Liver (tissue), 10 donors: ENCODE measurements at places on chromosomes 12 and 14.

GRCh38 chr12:99435095-99435791 is 212.3 kb upstream of the GARIN6 start:
- no peak for DNase-seq

- DNase-seq, result no peak
Measured at GRCh38 chr14:79057333-79057732, 887.2 kb downstream of the NRXN3 start.

GRCh38 chr14:98580131-98580678 is 691.8 kb downstream of the BCL11B start:
- no peak for DNase-seq

DNA sequence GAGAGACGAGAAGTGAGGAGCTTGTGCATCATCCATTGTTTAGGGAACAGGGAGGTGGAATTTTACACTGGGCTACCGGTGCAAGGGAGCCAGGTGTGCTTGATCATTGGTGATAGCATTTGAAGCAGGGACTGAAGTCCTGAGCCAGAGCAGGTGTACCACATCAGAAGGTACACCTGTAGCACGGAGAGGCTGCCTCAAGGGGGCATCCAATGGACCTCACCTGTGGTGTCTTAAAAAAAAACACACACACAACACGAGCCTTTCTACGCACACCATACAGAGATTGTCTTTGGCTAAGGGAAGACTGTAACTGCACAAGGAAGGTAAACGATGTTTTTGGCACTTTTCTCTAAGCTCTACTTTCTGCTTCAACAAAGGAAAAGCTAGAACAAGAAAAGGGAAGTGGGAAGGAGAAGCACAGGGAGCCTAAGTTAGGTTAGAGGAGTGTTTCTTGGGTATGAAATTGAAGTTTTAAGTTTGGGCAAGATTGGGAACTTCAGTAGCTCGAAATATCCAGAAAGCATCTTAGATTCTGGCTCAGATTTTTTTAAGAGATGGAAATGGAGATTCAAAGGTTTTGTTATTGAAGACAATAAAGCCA is 334.3 kb upstream of the FBXO33 start:
- DNase-seq, result no peak

- peak; percentile 52 for DNase-seq
Measured at GRCh38 chr12:121748571-121749265, 36.2 kb downstream of the TMEM120B start.

DNA sequence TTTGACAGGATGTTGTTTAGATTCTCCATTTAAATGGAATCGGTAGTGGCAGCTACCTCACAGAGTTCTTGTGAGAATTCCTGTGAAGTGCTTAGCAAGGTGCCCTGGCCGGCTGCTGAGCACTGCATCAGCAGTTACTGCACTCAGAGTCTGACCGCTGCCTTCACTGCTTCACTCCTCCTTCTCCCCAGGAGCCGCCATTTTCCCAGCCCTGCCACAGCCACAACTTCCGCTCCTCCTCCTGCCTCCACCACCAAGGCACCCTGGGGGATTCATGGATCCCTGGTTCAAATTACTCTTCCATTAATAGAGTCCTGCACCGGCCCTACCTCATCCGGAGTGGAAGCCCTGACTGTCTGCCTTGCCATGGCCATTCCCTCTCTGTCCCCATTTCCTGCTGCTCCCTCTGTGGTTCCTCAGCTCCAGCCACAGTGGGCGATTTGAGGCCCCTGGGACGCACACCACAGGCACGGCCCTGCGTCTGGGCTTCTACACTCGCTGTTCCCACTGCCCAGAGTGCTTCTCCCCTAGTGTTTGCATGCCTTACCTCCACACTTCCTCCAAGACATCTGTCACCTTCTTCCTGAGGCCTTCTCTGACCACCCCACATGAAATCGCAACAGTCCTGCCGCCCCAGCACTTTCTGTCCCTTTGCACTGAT is 210.3 kb downstream of the IPO8 start:
- no peak for DNase-seq

GRCh38 chr14:59588101-59588500 is 11.5 kb upstream of the CCDC175 start:
- no peak for DNase-seq

- no peak for DNase-seq
Measured at GRCh38 chr12:100574187-100575074, 947 bp downstream of the GAS2L3 start.

- no peak for DNase-seq
Measured at GRCh38 chr12:128336204-128337070, 69.5 kb downstream of the TMEM132C start.

DNA sequence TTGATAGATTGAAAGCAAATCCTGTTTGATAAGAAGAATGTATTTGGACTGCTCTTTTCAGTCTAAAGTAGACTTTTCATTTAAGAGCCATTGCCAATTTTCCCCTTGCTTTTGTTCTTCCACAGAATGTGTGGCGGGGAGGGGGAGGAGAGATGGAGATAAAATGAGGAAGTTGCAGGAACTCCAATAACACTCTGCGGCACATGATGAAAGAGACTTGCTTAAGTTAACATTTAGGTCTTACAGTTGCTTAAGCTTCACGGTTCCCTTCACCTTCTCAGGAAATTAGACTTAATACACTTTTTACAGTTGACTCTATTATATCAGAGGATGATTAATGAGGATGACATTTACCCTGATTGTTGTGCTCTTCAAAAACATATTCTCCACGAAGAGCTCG is 537.3 kb downstream of the TMTC2 start:
- DNase-seq, result no peak
